ENCODE measurements at places on chromosomes 5 and 9.

DNA sequence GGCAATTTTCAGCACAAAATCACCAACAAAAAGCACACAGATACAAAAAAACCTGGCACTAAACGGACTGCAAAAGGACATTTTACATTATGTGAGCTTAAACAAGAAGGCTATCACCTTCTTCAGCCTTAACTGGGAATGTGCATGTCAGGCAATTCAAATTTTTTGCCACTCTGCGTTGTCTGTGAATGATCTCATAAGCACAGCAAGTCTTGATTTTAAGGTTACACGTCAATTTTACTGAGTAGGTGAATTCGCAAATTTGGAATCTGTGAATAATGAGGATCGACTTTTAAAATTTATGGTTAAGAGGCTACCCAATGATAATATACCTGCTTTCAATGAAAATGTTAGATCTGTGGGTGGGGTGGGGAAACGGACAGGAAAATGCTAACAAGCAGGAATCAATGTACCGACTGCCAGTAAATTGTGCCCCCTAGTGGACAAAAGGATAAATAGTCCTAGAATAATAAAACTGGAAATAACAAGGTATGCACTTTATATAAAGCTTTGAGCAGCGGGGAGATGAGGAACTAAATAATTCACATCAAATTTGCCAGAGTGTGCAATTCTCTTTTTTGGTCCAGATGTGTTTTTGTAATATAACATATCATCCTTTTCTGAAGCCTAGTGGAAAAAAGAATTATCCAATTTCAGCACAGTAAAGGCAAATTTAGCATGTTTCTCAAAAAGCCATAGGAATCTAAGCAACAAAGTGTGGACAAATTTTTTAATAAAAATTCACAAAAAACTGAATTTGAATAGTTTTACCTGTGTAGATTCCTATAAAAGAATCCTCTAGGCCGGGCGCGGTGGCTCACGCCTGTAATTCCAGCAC, 20.5 kb downstream of the EQTN start:
- DNase-seq, result peak; percentile 54

DNA sequence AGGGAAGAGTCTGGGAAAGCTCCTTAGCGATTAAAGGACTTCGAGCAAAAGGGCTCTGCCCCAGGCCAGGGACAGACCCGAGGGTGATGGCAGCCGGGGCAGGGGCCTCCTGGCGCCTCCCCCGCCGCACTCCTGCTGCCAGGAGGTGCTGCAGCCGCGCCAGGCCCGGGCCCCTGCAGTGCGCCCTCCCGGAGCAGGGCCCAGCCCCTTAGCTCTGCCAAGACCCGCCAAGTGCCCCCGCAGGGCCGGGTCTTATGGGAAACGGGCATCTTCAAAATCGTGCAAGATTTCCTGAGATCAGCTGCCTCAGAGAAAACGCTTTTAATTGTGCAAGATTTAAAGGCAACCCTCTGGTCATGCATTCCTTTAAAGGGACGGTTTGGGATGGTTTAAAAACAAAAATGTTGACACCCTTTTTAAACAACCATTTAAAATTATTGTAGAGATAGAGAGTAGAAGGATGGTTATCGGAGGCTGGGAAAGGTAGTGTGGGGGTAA, 52.4 kb downstream of the CDC14B start:
- no peak for DNase-seq

DNA sequence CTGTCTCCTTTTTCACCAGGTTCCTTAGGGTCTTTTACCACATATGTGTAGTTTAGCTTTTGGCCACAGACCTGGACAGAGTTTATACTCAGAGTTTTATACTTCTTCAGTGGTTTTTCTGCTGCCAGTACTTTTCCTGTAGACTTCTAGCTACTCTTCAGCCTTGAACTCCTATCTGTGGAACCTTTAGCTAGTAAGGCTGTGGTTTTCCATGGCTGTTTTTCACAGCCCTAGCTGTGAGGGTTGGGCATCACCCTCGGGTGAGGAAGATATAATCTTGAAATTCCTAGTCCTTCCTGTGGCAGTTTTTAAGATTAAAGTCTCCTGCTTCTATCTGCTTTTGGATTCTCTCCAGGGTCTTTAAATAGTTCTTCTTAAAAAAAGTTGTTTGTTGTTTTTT, 109.1 kb downstream of the FGF1 start:
- DNase-seq, result no peak

DNA sequence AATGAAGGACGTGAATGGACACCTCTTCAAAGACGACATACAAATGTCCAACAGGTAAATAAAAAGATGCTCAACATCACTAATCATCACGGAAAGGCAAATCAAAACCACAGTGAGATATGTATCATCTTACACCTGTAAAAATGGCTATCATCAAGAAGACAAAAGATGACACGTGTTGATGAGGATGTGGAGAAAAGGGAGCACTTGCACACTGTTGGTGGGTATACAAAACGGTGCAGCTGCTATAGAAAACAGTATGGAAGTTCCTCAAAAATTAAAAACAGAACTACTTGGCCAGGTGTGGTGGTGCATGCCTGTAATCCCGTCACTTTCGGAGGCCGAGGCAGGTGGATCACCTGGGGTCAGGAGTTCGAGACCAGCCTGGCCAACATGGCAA, 47.9 kb downstream of the STK10 start:
- DNase-seq, result no peak

- no peak for DNase-seq
Measured at GRCh38 chr9:38091310-38092199, 22.5 kb upstream of the SHB start.

- no peak for DNase-seq
Measured at GRCh38 chr9:20944507-20944906, 86.9 kb downstream of the HACD4 start.

GRCh38 chr9:135960411-135961276, 529 bp downstream of the UBAC1 start:
- DNase-seq, result no peak

DNA sequence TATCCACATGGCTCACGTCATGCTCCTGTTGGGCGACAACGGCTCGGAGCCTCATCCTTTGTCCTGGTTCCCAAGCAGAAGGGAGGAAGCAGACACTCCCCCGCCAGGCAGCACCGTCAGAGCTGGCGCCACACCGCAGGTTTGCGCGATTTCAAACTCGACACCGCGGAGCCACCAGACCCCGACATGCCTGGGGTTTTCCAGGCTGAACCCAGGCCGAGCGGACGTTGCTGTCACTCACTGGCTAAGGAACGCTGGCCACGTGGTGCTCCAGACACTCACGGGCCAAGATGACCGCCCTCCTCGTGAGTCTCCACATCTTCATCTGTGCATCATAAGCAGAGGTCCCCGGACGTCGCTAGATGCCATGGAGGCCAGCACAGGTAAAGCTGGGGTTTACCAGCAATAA, 9.0 kb downstream of the TERT start:
- DNase-seq, result no peak

DNA sequence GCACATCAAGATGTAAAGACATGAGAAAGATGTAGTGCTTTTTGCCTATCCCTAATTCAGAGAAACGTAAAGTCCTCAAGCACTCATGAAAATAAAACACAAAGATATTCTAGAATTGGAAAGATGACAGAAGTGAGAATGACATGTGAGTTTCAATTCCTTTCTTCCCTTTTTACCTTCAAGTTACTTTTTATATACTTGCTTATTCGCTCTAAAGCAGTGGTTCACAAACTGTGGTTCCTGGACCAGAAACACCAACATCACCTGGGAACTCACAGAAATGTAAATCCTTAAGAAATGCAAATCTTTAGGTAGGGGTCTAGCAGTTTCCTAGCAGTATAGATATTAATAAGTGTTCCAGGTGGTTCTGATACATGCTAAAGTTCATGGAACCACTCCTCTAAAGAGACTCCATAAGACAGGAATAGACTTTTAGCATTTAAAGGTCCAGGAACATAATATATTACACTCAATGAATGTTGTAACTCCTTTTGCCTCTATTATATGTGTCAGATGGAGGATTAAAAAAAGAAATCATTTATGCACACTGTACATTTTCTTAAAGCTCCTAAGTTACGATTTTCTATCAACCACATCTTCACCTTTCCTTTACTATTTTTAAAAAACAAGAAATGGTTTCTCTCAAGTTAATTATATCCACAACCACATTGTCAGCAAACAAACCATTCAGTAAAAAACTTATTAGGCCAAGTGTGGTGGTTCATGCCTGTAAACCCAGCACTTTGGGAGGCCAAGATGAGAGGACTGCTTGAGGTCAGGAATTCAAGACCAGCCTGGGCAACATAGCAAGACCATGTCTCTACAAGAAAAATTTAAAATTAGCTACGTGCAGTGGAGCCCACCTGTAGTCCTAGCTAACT, 39.9 kb downstream of the ERP44 start:
- no peak for DNase-seq
